SHP77 (cell line): ENCODE measurements at places on chromosomes 5 and 9.
A peak's percentile ranks its signal among the peaks of the same experiment; 100 is the strongest.

GRCh38 chr5:140243706-140244250, 59.1 kb downstream of the PFDN1 start:
- DNase-seq = peak; percentile 96

DNA sequence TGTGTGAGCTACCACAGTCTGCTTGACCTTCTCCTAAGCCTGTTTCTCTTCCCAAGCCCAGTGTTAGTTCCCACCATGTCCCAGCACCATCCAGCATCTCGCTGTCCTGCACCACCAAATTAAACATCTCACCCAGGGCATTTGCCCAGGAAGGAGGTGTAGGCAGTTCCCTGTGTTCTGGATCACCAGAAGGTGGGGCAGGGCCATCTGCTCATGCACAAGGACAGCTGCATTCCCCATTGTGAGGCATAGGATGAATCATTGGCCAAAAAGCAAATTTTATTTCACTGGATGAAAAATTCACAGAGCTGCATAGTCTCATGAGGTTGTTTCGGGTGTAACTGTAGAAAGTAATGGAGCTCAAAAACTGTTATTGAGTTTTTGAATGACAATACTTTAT, 89.5 kb upstream of the GRIA1 start:
- DNase-seq = no peak

GRCh38 chr9:133239533-133240090, 30.6 kb upstream of the OBP2B start:
- no peak for DNase-seq

- no peak for DNase-seq
Observed at GRCh38 chr5:4704951-4705350, 435.2 kb upstream of the ADAMTS16 start.

DNA sequence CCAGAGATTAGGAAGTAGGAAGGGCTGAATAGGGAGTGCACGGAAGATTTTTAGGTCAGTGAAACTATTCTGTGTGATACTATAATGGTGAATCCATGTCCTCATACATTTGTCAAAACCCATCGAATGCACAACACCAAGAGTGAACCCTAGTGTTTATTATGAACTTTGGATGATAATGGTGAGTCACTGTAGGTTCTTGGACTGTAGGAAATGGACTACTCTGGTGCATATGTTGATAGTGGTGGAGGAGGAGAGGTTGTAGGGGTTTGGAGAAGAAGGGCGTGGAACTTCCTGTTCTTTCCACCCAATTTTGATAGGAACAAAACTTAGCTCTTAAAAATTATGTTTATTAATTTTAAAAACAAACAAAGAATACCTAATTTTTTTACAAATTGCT, 14.3 kb downstream of the CTSL start:
- no peak for DNase-seq

DNA sequence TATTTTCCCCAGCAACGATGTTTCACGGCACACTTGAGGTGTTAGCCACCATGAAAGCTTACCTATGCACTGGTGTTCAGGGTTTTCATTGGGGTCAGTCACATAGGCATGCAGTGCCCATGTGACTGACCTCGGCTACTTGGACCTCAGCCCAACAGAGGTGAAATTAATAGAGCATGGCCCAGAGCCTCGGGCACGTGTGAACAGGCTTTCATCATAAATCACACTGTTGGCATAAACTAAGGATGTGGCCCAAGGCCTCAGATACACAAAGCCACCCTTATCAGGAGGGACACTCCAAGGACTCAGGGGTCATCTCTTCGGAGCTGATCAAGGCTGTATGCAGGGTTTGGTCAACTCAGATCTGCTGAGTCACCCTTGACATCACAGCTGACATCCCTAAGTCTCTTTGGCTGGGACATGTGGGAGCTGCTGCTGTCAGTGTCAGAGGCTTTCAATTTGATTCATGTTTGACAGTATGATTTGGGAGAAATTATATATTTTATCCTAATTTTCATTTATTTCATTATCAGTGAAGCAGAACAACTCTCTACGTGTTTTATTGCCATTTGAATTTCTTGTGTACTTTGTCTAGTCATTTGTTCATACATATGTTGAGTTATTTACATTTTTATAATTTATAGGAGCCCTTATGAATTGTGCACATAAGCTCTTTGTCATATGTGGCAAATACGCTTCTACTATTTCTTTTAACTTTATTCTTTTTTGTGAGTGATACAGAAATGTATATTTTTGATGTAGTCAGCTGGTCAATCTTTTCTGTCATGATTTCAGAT, 59.7 kb upstream of the ANKRD33B start:
- DNase-seq = peak; percentile 73

- no peak for DNase-seq
Observed at GRCh38 chr9:18451406-18451805, 22.5 kb upstream of the ADAMTSL1 start.

- no peak for DNase-seq
Observed at GRCh38 chr5:33941090-33941489, 4.9 kb downstream of the RXFP3 start.

- no peak for DNase-seq
Observed at GRCh38 chr9:95458666-95459065, 58.1 kb downstream of the PTCH1 start.

- no peak for DNase-seq
Observed at GRCh38 chr9:86274821-86275643, 7.3 kb downstream of the ISCA1 start.

DNA sequence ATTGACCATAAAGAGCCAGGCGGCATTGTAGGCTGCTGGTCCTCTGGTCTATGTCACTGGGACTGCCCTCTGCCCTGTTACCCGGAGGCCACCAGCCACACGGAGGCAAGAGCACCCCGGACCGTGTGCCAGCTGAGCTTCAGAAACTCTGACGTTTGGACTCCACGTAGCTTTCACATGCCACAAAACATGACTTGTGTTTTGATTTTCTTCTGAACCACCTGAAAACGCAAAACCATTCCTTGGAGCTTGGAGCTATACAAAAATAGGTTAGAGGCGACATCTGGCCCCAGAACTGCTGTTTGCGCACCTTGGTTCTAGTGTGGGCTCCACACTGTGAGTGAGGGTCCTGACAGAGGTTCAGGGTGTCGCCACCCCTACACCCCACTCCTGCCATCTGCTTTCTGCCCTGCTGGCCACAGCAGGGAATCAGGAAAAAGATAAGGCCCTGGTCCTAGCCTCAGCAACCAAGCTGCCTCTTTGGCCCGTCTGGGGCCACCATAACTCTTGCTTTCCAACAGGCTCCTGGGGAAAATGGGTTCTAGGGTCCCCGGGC, 151.3 kb upstream of the IRX2 start:
- DNase-seq = no peak

DNA sequence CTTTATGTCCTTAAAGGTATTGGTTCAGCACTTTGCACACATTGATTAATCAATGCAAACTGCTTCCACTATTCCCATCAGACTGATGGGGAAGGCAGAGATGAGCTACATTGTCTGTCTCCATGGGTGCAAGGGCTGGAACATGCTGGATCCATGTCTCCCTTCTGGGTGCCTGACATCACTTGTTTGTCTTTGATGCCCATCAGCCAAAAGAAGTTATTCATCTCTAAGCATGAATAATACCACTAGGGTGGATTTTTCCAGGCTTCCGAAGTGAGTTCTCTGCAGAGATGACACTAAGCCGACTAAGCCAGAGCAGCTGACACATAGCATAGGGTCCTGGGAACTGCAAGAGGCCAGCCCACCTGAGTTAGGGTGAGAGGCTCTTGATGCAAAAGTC, 8.7 kb downstream of the FGF1 start:
- DNase-seq = no peak

- DNase-seq = no peak
Observed at GRCh38 chr5:77431286-77431685, 60.8 kb downstream of the WDR41 start.

GRCh38 chr5:50898966-50899365, 232.5 kb downstream of the PARP8 start:
- DNase-seq = no peak

GRCh38 chr5:14326035-14326903, 183.1 kb downstream of the TRIO start:
- DNase-seq = peak; percentile 26

GRCh38 chr9:74940600-74940999, 12.1 kb downstream of the C9orf40 start:
- no peak for DNase-seq

GRCh38 chr9:113536483-113537228, 73.1 kb downstream of the RGS3 start:
- no peak for DNase-seq

- DNase-seq = no peak
Observed at GRCh38 chr5:14316471-14316870, 173.3 kb downstream of the TRIO start.

GRCh38 chr9:16627967-16628366, 242.5 kb downstream of the BNC2 start:
- no peak for DNase-seq

- no peak for DNase-seq
Observed at GRCh38 chr5:132209901-132210545, 17.6 kb downstream of the P4HA2 start.

- DNase-seq = no peak
Observed at GRCh38 chr5:181258576-181258975, 2.4 kb downstream of the TRIM52 start.

DNA sequence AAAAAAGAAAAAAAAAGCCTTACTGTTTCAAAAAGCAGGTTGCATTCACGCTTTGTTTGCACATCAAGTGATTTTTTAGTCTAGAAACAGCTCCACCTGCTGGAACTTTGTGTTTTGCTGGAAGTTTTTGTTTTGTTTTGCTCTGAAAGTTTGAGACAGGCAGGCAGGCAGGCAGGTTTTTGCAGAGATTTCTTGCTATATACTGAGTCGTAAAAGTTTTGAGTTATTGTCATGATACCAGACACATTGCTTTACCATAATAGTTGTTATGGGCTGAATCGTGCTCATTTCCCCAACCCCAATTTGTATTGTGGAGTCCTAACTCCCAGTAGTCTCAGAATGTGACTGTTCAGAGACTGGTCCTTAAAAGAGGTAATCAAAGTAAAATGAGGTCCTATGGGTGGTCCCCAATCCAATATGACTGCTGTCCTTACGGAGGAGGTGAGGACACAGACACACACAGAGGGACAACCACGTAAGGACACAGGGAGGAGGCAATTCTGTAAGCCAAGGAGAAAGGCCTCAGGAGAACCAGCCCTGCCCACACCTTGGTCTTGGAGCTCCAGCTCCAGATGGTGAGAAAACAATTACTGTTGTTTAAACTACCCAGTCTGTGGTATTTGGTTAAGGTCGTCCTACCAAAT, 20.9 kb downstream of the OR2Y1 start:
- peak; percentile 21 for DNase-seq

DNA sequence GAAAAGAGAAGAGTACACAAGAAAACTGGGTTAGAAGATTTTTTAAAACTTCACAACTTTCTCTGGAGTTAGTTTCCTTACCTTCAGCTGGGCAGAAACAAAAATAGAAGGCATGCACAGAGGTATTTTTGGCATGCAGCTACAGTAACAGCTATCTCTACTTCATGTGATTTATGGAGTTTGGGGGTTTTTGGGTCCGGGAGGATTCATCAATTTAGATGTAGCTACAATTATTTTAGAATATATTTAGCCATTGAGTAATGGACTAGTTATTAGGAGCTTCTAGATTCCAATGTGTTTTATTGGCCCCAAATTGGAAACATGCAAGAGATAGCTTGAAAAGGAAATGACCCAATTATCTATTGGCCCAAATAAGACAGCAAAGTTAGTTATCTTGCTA, 91.6 kb upstream of the TNFAIP8 start:
- no peak for DNase-seq

DNA sequence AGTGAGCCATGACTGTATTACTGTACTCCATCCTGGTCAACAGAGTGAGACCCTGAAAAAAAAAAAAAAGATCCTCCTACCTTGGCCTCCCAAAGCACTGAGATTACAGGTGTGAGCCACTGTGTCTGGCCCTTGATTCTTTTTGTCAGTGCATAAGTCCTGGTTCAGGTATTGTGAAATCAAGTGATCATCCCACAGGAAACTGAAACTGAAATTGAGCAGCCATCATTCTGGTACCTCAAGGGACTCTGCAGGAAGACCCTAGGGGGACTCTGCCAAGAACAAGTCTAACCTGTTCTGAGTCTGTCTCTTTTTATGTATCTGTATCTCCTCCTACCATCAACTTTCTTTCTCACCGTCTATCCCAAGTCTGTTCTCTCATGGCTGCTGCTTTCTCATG, 1.9 kb upstream of the DCAF10 start:
- no peak for DNase-seq

DNA sequence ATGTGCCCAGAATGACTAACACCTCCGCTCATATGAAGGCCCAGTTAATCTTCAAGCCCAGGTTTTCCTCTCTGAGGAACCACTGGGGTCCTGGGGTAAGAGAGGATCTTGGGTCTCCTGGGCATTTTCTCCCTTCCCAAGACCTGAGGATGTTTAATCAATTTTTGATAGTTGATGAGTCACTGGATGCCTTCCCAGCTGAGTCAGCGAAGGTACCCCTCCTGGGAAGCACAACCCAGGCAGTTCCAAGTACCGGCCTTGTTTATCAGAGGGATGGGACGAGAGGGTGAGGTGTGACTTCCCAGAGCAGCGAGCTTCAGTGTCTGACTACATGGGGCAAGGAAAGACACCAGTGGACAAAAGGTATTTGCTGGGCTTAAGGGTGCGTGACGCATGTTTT, 119.6 kb upstream of the IL12B start:
- no peak for DNase-seq

GRCh38 chr9:105359892-105360291, 87.9 kb upstream of the FSD1L start:
- no peak for DNase-seq

- DNase-seq = no peak
Observed at GRCh38 chr5:149632311-149633251, 51.3 kb downstream of the ARHGEF37 start.

DNA sequence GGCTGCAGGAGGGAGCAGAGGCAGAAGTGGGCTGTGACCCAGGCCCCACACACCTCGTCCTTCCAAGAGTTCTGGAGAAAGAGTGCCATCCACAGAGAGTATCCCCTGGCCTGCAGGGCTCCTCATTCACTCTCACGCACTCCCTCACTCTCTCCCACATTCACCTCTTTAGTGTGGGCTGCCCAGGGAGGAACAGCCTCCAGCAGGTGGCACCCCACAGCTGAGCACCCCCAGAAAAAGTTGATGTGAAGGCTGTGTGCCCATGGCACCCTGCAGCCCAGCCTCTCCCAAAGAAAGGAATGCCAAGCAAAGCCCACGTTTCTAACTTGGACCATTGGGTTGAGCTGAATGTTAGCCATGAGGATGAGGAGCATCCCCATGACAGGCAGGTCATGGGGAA, 4.5 kb upstream of the SHC3 start:
- DNase-seq = no peak

- peak; percentile 36 for DNase-seq
Observed at GRCh38 chr5:173451031-173451430, 122.8 kb upstream of the STC2 start.

- DNase-seq = no peak
Observed at GRCh38 chr5:151270599-151270998, 17.6 kb downstream of the GM2A start.
